ENCODE measurements at places on chromosomes 4 and X.

DNA sequence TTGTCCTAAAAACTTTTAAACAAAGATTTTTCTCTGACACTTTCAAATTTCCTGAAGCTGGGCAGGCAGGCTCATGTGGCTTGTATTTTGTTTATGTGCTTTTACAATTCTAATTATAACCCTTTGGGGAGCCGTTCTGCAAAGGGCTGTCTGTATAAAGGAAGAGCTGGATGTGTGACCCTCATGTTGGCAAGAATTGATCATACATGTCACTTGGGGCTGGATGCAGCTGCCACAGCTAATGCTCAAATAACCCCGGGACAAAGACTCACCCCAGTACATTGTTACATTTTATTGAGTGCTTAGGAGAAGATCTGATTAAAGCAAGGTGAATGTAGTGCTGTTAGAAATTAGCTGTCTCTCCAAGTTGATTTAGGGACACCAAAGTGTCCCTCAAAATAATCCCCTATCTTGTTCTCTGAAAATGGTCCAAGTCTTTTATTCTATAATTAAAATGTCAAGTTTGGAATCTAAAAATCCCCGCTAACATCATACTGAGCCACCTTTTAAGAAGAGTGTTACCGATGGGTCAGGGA, 13.0 kb upstream of the DAPP1 start:
- no peak for DNase-seq
- no peak overlapping the region for H3K4me3 ChIP-seq
- no peaks in the 10 kb centered on the region for H3K36me3 ChIP-seq

DNA sequence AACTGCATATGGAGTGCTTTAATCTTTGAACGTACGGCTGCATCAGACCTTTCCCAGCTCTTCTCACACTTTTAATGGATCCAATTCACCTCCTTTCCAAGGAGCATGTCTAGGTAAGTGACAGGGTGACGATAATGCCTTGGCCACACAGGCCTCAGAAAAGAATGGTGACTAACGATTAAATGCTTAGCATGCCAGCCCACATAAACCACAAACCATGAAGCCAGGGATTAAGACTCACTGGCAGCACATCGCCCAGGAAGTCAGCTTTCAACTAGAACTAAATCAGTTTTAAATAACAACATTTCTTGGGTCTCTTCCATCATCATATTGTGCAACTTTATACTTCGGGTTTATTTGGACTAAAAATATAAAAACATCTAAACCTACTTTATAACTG, 28.7 kb downstream of the INPP4B start:
- DNase-seq, result no peak
- no peaks in the 10 kb centered on the region for H3K27me3 ChIP-seq
- H3K4me1 ChIP-seq, result peaks cover 6% of the 10 kb centered on the region

- no peak overlapping the region for H3K27ac ChIP-seq
- DNase-seq, result no peak
- peaks cover 6% of the 10 kb centered on the region for H3K4me1 ChIP-seq
These were observed 6.7 kb upstream of the TMEM154 start for GRCh38 chr4:152686452-152687013.

- H3K4me3 ChIP-seq, result no peak overlapping the region
- no peak for DNase-seq
- no peak overlapping the region for H3K27ac ChIP-seq
- H3K27me3 ChIP-seq, result no peaks in the 10 kb centered on the region
- H3K4me1 ChIP-seq, result no peaks in the 10 kb centered on the region
These were observed 67.3 kb downstream of the SLC34A2 start for GRCh38 chr4:25722964-25723363.

DNA sequence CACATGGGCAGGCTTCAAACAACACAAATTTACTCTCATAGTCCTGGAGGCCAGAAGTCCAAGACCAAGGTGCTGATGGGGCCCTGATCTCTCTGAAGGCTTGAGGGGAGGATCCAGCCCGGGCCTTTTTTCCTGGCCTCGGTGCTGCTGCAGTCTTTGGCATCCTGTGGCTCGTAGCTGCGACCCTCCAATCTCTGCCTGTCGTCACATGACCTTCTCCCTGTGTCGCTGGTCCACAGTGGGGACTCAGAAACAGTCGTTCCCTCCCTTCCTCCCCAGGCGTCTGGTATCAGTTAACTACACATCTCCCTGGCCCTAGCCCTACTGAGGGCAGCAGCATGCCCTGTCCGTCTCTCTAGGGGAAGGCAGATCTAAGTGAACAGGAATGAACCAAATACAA, 19.1 kb upstream of the MSX1 start:
- H3K27me3 ChIP-seq, result peaks cover 30% of the 10 kb centered on the region
- no peak overlapping the region for H3K27ac ChIP-seq
- H3K36me3 ChIP-seq, result no peaks in the 10 kb centered on the region
- DNase-seq, result no peak
- H3K4me3 ChIP-seq, result no peak overlapping the region
